ENCODE measurements at places on chromosomes 2 and 18.

DNA sequence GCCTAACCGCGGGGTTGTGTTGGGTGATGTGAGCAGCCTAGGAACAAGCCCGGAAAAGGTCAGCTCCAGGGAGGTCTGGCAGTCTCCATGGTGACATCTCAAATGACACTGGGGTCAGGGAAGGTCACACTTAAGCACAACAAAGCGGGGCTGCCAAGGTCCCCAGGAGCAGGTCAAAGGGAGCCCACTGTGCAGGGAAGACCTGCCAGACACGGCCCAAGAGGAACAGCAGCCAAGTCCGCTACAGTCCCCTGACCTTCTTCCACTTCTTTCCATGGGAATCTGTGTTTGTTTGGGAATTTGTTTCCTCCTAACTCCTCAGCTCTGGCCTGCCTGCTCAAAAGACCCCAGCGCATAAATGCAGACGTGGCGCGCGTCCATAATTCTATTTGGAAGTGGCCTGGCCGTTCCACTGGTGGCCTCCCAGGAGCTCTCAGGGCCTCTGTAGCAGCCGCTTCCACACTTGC lies 232.1 kb upstream of the COPS8 start:
- DNase-seq, result no peak

DNA sequence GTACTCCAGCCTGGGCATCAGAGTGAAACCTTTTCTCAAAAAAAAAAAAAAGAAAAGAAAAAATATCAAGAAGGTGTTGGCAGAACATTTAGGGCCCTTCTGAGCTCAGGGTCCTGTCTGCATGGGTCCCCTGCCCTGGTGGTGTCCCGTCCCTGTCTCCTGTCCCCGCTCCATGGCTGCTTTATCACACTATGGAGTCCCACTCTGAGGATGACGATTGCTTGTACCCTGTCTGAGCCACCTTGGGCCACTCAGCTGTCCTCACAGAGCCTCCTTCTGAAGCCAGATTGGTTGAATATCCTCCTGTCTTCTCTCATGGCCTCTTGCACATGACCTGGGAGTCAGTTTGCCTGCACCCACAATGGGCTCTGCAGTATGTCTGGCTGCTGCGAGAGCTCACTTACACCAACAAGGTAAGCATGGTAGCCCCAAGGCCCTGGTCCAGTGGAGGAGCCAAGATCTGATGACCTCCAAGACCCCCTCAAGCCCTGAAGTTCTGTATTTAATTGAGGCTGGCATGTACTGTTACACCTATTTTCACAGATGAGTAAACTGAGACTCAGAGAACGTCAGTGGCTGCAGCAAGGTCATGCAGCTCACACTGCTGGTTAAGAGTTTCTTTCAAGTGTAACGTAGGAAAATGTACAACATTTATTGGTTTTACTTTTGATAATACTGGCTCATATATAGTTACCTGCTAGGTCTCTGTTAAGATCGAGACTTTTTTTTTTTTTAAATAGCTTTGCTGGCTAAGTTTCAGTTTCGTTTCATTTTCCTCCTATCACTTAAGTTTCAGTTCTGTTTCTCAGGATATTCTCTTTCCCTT lies 16.9 kb upstream of the ZCCHC2 start:
- no peak for DNase-seq

DNA sequence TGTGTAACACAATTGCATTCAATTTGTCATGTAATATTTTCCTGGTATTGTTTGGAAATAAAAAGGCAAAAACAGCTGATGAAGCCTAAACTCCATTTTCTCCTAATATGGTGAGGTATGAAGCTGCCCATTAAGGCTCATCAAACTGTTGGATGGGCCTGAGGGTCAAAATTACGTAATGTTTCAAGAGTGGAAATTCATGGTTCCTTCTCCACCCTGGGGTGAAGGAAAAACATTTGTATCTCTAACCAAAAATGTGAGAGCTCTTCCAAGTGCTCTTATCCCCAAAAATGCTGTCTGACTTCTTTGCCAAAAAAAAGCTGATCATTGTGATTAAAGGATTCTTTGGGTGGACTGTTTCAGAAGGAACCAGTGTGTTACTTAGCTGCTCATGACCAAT lies 91.8 kb downstream of the ARHGAP28 start:
- DNase-seq, result peak; percentile 79

- DNase-seq, result peak; percentile 66
These were observed 85.0 kb downstream of the TTC27 start for GRCh38 chr2:32712870-32713269.

- no peak for DNase-seq
These were observed 518 bp upstream of the NFU1 start for GRCh38 chr2:69437751-69438154.

DNA sequence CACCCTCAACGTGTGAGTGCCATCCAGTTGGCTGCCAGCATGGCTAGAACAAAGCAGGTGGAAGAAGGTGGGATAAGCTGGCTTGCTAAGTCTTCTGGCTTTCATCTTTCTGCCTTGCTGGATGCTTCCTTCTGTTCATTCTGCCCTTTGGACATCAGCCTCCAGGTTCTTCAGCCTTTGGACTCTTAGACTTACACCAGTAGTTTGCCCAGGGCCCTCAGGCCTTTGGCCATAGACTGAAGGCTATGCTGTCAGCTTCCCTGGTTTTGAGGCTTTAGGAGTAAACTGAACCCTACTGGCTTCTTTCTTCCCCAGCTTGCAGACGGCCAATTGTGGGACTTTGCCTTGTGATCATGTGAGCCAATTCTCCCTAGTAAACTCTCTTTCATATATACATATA lies 155.0 kb upstream of the SERTAD2 start:
- no peak for DNase-seq

DNA sequence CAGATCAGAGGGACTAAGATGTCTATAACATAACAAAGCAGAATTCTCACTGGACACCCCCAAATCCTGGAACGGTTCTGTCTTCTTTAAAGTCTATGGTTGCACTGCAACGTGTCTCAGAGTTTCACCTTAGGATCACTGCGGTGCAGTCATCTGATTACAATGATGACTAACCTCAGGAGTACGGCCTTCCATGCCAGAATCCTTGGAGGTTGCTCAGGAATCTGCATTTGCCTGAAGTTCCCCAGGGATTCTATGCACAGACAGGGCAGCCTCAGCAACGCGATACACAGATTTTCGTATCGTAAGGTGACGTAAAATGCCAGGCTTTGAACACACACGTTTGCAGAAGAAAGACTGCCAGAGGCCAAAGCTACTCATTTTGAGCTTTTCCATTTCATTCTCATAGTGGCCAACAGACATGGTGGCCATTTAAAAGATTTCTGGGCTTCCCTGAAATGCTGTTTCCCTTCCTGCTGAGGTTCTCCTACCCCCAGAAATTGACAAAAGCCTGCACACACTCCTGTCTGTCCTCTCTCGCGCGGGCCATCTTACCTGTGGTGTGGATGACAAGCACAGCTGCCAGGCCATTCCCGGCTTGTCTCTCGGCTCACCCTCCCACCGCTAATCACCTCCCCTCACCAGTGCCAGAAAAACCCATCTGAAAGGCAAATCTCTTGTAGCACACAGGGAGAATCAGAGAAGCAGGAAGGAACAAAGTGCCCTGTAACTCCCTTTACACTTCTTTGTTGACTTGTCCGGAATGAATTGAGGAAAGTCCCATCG lies 148.8 kb downstream of the ACKR3 start:
- DNase-seq, result peak; percentile 67

- DNase-seq, result peak; percentile 3
These were observed 34.5 kb upstream of the SIX3 start for GRCh38 chr2:44906972-44907371.

DNA sequence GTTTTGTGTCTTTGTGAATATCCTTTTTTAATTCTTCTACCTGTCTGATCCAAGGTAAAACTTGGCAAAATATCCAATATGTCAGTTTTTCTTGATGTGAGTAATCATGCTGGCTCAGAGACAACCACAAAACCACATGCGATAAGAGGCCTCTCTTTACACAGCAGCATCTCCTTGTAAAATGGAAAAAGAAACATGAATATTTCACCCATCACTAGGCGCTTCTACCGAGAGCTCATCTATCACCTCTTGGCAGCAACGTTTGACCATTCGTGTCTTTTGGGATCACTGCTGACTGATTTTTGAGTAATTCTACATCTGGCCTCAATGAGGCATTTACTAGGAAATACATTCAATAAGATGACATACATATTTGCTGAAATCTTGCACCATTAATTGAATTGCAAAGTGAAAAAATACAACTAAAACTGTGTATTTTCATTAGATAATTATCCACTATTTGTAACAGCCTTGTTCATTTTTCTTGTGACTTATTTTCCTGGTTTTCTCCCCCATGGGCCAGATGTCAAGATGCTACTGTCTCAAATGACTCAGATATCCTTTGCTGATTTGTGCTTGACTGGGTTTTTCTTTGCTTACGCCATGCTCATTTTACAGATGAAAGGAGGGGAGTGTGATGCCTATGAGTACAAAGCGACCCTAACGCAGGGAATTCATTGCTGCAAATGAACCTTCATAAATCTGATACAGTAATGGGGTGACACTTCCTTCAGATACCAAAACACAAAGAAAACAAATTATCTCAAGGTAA lies 467.5 kb downstream of the FBXO15 start:
- peak; percentile 44 for DNase-seq

- no peak for DNase-seq
These were observed 127.6 kb upstream of the CCDC68 start for GRCh38 chr18:55086906-55087305.

DNA sequence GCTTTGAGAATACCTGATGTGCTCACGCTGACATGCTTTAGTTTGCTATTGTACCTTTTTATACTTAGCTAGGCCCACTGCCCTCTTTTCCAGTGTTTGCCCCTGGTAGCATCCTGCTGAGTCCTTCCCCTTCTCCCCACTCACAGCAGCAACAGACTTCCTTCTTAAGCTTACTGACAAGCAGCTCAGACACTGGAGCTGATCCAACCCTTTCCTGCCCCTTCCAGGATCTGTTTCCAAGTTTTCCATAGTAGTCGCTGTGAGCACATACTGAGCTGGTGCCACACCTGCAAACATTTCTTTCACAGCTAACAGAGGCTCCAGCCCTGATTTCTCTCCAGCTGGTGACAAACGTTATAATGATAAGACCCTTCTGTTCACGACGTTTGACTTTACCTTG lies 991.4 kb upstream of the CELF4 start:
- DNase-seq, result no peak

GRCh38 chr2:158414538-158414937 lies 42.0 kb downstream of the CCDC148 start:
- peak; percentile 84 for DNase-seq

- peak; percentile 95 for DNase-seq
These were observed 11.4 kb upstream of the GALNT5 start for GRCh38 chr2:157245846-157246764.

DNA sequence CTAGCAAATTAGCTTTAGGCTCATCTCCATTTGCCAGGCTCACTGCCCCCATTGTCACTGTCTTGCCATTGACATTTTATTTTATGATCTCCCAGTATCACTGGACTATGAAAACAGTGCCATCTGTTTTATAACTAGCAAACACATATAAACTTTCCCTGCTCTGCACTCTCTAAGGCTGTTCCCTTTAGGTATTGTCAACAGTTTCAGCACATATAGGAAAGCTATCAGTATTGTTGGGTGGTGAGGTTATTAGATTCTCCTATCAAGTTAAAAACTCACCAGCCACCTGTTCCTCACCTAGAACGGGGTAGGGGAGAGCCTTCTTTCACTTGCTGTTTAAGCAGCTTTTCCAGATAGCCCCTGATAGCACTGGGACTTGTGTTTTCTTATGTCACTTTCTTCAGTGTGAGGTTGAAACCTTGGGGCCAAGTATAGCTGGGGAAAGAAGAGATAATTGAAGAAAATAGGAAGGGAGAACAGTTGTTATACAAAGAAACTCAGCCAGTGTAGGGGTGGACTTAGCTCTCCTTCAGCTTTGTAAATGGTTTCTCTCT lies 32.5 kb downstream of the CFLAR start:
- no peak for DNase-seq

DNA sequence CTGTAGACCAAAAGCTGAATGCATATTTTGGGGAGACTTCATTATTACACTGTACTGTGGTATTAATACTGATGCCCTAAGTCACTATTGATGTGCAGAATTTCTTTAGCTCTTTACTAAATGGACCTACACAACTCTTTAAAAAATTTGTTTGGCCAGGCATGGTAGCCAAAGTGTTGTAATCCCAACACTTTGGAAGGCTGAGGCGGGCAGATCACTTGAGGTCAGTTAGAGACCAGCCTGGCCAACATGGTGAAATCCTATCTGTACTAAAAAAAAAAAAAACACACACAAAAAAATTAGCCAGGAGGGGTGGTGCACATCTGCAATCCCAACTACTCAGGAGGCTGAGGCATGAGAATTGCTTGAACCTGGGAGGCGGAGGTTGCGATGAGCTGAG lies 6.4 kb downstream of the TMEM182 start:
- DNase-seq, result no peak

DNA sequence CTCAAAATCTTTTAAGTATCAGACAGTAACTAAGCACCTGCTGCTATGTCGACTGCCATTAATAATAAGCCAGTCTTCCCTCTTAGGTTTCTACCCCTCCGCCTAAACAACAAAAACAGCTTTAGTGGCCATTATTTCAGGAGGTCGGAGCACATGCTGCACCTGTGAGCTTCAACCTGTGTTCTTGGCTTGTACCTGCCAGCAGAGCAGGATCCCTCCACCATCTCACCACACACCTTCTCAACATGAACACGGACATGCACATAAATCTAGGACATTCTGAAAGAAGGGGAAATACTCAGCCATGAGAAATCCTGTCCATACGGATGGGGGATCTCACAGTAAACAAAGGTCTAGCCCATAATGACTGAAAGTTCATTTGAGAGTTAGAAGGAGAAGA lies 3.7 kb downstream of the CYB5A start:
- no peak for DNase-seq

GRCh38 chr18:58112174-58112573 lies 68.1 kb downstream of the NEDD4L start:
- no peak for DNase-seq

DNA sequence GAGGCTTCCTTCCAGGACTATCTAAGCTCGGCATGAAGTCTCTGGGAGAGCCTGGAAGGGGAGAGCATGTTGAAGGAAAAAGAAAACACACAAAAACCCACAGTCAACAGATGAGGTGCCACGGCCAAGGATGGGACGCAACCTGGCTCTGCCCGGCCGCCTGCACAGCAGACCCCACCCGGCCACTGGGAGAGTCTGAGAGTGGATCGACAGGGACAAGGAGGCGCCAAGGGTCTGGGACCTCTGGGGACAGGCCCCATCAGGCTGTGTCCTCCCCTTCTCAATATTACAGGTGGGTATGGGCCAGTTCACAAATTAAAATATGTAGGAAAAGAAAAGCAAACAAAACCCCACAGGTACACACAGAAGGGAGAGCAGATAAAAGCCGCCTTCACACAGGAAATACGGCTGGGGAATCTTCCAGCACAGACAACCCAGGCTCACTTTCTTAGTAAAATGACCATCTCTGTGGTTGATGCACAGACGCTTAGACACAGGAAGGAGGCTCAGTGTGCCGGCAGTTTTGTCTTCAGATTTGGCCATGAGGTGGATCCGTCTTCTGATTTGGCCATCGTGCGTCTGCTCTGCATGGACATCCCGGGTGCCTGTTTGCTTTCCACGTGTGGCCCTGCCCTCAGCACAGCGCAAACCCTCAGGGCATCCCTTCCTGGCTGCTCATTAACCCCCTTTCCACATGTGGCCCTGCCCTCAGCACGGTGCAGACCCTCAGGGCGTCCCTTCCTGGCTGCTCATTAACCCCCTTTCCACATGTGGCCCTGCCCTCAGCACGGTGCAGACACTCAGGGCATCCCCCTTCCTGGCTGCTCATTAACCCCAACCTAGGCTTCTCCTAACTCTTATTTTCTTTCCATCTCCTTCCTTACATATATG lies 138.4 kb downstream of the EIPR1 start:
- no peak for DNase-seq

GRCh38 chr2:64922482-64923384 lies 66.5 kb upstream of the SLC1A4 start:
- no peak for DNase-seq

GRCh38 chr2:170425281-170425751 lies 247.4 kb downstream of the MYO3B start:
- DNase-seq, result peak; percentile 30

Measured in fibroblast of upper back skin (primary cell).